ENCODE measurements at places on chromosomes 5 and 9. TPM values are rescaled to one million over a fixed set of nuclear protein-coding genes. Genes with fewer than 3 reads are reported as not detected.
A peak's percentile ranks its signal among the peaks of the same experiment; 100 is the strongest.

GRCh38 chr9:99823681-99824377, 2.1 kb downstream of the NR4A3 start:
- DNase-seq = peak; percentile 69

GRCh38 chr5:137735555-137736284, at the start of gene KLHL3:
KLHL3 (minus strand) TSS chr5:137736089; CDS start chr5:137735646, 443 bp downstream.
- no peak for DNase-seq

DNA sequence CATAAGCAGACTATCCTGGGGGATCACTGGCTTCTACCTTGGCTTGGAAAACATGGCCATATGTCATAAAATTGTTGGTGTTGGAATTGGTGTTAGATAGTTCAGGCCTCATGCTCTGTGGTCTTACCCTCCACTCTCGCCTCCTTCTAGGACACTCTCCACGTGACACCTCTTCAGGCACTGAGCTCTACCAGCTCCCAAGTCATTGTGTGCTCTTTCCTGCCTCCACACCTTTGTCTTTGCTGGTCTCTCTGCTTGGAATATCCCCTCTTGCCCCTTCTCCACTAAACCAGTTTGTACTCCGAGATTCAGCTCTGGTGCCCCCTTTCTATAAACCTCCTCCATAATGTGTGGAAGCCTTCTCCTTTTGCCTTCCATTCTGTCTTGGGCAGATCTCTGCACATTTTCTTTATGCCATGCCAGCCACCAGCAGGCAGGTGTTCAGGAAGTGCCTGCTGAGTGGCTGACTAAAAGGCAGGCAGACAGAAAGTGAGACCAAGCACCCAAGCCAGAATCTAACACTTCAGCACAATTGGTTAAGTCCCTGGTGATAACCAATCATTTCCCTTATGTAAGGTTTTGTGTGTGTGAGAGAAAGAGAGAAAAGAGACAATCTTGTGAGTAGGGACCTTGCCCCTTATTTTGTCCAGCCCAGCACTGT, 37.7 kb downstream of the SAR1B start:
- no peak for DNase-seq

- DNase-seq = no peak
Observed at GRCh38 chr9:136203408-136204144, 1.4 kb downstream of the LHX3 start.

GRCh38 chr9:2344436-2344835, 277.2 kb upstream of the VLDLR start:
- no peak for DNase-seq

DNA sequence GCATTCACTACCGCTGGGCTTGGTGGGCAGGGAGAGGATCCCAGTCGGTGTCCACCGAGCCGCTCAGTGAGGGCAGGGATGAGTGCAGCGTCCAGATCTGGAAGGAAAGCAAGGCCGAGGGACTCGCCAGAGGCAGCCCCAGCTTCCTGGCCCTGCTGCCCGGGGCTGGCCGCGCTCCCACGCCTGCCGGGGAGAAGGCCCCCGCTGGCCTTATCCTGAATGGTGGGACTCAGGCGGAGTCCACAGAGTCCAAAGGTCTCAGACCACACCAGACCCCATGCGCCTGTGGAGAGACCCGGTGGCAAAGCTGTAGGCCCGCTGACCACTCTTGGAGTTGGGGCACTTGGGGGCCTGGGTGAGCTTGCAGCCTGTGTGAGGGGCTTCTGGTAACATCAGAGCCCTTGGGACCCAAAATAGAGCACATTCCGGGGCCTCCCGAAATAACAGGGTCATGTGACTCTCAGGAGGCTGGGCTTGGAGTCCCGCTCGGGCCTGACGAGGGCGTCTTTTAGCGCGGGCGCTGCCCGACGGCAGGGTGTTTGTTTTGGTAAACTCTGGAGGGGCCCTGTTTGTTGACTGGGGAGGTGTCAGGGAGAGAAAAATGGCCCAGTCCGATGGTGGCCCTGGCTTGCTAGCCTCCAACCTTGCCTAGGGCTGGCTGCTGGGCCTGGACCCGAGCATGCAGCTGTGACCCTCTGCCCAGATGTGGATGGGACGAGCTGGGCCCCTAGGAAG, 2.8 kb downstream of the RXRA start:
- no peak for DNase-seq

DNA sequence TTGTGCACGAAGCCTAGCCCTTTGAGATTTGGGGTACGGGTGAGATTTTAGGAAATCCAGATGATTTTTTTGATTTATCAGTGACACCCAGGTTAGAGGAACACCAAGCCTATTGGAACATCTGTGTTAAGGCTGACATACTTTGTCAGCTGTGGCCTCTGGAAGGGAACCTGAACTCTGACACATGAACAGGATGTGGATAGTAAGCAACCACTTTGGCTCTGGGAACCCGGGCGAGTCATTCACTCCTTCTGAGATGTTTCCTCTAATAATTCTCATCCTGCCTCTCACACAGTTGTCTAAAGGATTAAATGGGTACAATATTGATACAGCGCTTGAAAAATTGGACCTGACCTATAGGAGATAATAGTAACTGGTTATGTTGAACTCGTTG, 67.8 kb downstream of the FGF1 start:
- DNase-seq = no peak

DNA sequence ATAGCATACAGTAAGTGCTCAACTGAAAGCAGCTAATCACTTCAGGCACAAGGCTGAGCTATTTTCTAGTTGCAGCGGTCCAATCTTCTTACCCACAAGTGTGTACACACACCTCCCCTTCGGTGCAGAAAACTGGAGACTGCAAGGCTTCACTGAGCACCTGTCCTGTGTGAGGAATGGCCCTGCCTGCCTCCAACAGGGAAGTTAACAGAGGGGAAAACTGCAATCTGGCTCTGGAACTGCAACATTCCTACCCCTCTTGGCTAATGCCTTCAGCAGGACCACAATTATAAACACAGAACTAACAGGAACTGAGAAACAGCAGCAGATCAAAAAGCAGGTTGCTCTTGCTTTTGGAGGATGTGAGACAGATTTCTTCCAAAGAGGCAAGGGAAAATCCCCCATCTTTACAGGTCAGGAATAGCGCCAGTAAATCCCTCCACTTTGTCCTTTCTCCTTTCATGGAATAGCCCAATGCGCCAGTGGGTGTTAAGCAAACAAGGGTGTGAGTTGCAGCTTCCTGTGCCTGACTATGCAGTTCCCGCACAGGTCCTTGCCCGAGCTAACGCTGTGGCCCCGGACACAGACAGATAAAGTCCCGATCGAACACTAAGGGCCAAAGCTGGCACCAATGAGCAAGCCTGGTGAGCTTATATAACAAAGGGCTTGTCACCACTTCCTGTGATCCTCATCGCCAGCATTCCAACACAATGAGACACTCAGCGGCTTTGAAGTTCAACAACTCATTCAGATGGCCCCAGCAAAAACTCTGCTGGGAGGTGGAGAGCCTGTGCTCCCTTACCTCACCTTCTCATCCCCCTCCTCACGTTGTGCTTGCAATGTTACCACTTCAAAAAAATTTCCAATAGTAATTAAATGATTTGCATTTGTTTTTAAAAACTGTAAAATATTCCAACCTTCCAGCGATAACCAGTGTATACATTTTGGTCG, 21.5 kb downstream of the SHB start:
- no peak for DNase-seq

GRCh38 chr9:81596679-81597418, 92.5 kb downstream of the TLE1 start:
- DNase-seq = peak; percentile 68

DNA sequence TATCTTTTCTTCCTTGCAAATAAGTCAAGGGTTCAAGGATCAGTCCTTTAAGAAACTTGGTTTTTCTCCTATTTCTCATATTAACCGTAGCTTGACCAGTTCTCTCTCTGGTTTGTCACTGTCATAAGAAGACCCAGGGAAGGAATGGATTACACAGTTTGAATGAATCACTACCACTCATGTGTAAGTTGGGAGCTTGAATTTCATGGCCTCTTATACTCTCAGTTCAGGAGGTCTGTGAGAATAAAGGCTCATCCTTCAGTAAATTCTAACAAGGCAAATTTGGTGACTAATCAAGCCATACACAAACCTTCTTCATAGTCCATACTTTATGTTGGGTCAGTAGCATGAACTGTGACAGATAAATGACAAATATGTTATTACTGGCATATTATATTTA, 323.1 kb upstream of the ACTBL2 start:
- DNase-seq = no peak

DNA sequence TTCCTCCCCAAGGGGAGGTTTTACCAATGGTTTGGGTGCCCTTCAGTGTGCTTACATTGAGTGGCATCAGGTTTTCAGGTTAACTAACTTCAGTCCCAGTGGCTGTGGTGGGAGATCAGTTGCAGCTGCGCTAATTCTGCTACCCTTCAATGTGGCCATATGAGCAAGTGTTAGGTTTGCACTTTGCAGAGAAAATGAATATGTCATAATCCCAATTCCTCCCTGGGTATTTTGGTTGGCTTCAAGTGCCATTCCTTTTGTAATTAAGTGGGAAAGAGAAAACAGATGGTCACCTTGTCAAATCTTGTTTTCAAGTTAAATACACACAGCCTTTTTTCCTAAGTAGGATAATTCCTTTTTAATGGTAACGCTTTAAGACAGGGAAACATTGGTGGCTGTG, 236.2 kb downstream of the TLE4 start:
- no peak for DNase-seq

DNA sequence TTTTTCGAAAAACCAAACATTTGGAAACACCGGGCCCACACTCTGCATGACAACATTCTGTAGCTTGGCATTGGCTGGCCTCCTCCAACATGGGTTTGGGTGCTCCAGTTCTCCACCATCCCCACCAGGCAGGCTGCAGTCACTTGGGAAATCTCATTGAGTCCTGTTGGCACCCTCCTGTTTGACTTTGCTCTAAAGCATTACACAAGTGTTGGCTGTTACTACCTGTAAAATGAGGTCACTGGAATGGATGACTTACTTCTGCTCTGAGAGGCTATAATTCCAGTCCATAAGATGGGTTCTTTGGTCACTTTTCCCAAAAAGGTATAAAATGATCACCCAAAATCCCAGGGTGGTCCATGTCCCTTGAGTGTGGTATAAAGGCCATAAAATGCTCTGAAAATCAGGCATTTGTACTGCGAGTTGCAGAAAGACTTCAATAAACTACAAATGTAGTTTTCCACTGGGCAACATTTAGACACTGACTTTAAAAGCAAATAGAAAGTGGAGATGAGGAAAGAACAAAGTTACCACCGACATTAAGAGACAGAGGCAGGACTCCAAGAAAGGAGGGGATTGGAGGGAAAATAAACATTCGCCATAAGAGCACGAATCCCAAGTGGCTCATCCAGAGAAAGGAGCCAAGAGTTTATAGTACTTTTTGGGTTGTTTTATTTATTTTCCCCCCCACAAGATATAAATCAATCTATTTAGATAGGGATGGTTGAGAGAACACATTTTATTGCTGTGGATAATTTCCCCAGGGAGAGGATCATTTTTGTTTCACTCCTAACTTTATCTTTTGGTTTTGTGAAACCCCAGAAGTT, 295.1 kb downstream of the TLE1 start:
- DNase-seq = no peak

- DNase-seq = no peak
Observed at GRCh38 chr5:114988096-114988495, 181.6 kb downstream of the TRIM36 start.

DNA sequence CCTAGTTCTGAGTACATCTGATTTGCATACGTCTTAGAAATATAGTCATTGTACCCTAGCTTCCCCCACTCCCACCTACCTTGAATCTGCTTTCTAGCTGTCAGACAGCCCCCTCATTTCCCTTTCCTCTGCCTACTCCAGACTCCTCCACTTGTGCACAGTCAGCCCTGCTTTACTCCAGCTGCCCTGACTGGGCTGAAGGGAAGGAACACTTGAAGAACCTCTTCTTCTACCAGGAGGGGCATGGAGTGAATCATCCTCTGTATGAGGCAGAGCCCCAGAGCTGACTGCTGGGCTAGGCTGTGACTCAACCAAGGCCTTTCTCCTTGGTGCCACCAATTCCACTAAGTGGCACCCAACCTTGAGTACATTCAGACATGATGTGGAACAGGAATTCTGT, 18.1 kb upstream of the ZFR start:
- DNase-seq = no peak

GRCh38 chr5:53929570-53929969, 369.1 kb downstream of the NDUFS4 start:
- no peak for DNase-seq

- no peak for DNase-seq
Observed at GRCh38 chr9:81070689-81071088, 618.7 kb downstream of the TLE1 start.

- no peak for DNase-seq
Observed at GRCh38 chr5:140259500-140259899, 43.4 kb downstream of the PFDN1 start.

GRCh38 chr9:127825319-127826051, 22.8 kb downstream of the FPGS start:
- no peak for DNase-seq

DNA sequence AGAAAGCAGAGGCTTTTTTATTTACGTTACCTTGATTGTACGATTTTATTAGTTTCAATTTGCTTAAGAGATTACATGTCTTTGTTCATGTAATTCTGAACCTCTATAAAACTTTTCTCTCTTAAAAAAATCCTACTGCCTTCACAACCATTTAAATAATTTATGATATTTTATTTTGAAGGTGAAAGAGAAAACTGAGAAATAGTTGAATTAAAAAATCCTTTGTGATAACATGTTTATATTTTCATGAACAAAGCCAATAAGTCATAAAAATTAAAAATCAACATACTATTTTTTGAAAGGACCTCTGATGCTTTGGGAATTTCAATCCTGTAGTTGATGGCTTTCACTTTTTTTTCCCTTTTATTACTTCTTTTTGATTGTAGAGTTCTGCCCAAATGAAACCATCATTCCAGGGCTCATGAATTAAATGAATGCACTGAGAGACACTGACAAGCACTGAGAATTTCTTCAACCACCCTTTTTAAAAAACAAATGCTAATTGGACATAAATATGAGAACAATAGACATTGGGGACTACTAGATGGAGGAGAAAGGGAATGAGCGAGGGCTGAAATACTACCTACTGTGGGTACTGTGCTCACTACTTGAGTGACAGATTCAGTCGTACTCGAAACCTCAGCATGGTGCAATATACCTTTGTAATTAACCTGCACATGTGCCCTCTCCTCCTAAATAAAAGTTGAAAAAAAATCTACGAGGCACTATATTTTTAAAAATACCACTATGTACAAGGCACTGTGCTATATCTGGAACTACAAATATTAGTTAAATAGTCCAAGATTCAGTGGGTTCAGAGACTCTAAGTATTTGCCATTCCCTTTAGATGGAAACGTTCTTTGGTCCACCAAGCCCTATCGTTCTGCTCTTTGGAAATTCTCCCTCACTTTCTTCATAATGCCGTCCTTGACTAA, 5.9 kb downstream of the CDKN2A start:
- DNase-seq = no peak

GRCh38 chr9:136667214-136667939, 4.7 kb downstream of the EGFL7 start:
- no peak for DNase-seq

The CTSL gene
- not detected for polyA plus RNA-seq

The MYMK gene
- polyA plus RNA-seq = not detected

The FGF18 gene
- not detected for polyA plus RNA-seq

The ZFYVE16 gene
- 7.7 TPM for polyA plus RNA-seq

The SOWAHA gene
- not detected for polyA plus RNA-seq

The RASEF gene
- not detected for polyA plus RNA-seq

The MSMP gene
- polyA plus RNA-seq = not detected

The ANKRD31 gene
- polyA plus RNA-seq = 0.08 TPM

The OR1J2 gene
- polyA plus RNA-seq = not detected

The PCDHGA12 gene
- polyA plus RNA-seq = 0.11 TPM

The SELENOP gene
- polyA plus RNA-seq = not detected

The FBP2 gene
- polyA plus RNA-seq = not detected
